ENCODE measurements at places on chromosomes 4 and X.

GRCh38 chr4:52032005-52032404, 6.1 kb downstream of the SGCB start:
- DNase-seq = no peak

DNA sequence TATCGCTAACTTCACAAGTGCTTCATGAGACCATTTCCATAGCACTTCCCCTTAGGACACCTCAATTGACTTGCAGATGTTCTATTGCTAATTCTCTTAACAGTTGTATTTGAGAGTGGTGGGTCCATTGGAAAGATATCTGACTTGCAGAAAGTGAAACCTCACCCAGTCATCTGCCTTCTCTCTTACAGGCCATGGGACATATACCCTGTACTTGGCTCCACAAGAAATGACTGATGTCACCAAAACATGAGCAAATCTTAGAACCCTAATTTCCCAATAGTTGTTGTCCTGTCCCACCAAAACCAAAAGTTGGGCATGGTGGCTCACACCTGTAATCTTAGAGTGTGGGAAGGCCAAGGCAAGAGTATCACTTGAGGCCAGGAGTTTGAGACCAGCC, 101.9 kb upstream of the MAML3 start:
- DNase-seq = no peak

GRCh38 chrX:67546496-67547423, 2.9 kb downstream of the AR start:
- no peak for DNase-seq

DNA sequence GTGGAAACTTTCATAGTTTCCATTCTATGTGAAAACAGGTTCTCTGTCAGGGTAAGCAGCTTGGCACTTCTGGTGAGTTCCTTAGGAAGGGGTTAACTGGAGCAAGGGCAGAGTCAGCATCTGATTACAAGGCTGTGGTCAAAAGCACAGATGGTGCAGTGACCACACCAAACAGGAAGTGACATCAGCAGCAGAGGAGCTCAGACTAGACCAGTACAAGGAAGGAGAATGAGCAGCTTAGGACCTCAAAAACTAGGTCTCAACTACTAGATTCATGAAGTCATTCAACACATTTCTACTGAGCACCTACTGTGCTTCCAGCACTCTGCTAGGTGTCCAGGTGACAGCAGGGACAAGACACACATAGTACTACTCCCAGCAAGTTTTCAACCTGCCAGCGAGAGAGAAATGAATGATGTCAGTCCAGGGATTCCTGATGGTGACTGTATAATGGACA, 130.2 kb downstream of the AMELX start:
- no peak for DNase-seq

- no peak for DNase-seq
Observed at GRCh38 chr4:137106287-137106686, 426.0 kb downstream of the PCDH18 start.

All from nephron progenitor cell (in vitro differentiated cells).